Choroid plexus epithelial cell (primary cell): ENCODE measurements at places on chromosomes 2 and 18.
A peak's percentile ranks its signal among the peaks of the same experiment; 100 is the strongest.

- peak; percentile 95 for DNase-seq
Measured at GRCh38 chr2:168773719-168774521, 28.5 kb upstream of the NOSTRIN start.

- no peak for DNase-seq
Measured at GRCh38 chr2:121483846-121484245, 46.8 kb upstream of the RNU4ATAC start.

DNA sequence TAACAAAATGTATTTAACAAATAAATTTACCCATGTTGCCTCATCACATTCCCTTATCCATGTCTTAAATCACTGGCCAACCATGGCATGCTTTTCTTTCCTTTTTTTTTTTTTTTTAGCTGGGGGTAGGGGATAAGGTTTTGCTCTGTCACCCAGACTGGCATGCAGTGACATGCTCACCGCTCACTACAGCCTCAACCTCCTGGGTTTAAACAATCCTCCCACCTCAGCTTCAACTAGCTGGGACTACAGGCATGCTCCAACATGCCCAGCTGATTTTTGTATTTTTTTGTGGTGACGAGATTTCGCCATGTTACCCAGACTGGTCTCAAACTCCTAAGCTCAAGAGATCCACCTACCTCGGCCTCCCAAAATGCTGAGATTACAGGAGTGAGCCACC lies 266.4 kb downstream of the THSD7B start:
- DNase-seq = no peak

DNA sequence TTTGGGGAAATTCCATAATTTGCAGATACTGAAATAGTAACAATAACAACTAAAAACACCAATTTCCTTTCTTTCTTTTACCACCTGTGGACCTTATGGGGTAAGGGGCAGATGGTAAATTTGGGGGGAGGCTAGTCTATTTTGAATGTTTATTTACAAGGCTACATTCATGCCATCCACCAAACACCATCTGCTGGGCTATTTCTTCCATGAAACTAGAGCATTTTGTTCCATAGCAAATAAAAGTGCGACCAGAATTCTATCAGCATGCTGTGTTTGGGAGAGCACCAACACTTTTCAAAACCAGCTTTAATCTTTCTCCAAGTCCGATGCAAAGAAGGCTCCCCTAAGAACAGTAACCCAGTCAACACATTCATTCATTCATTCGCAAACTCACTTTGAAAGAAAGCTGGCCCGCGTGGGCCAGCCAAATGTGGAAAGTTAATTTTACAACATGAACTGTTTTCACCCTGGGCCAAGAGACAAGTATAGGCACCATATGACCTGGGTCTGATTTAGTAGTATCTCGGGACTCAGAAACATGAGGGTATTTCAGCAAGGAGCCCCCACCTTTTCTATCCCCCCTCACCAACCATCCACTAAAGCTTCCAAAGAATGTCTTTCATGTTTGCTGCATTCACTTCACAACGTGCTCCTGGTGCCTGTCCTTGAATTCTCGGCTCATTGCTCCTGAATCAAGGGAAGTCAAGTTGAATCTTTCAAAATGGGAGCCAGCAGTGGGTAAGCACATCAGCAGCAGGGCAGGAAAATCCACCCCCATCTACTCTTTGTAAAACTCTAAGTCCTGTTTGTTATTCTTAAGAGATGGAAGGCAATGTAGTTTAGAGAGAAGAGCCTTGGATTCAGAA lies 210.6 kb downstream of the C1D start:
- DNase-seq = no peak

DNA sequence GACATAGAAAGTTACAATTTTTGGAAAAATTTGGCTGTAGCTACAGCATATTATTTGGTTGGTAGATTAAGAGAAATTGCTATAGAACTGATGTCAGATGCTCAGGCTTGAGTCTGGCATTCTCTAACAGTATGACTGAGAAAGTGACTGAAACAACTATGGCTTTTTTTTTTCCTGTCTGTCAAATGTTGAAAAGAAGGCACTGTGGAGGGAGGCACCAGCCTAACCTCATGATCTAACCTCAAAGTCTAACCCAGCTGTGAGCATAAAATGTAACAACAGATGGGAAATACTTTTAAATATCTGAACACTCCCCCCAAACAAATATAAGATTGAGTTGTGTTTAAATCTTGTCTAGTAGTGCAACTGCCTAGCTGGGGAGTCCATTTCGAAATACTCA lies 629.1 kb downstream of the LRP1B start:
- DNase-seq = no peak

DNA sequence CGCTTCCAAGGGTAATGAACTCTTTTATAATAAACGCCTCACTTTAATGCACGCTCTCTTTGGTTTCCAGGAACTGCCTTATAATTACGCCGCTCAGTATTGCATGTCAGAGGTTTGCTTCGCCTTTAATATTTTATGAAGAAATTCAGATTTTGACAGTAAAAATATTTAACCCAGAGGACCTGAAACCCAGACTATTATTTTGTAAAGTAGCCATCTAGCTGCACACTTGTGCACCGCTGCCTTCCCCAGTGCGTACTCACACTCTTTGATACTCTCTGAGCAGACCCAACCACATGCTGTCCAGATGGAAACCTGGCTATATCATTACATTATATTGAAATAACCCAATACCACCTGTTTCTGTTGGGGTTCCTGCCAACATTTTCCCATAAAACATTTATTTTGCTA lies 270.1 kb downstream of the C1D start:
- no peak for DNase-seq

GRCh38 chr2:238391042-238391689 lies 35.6 kb upstream of the ASB1 start:
- no peak for DNase-seq

DNA sequence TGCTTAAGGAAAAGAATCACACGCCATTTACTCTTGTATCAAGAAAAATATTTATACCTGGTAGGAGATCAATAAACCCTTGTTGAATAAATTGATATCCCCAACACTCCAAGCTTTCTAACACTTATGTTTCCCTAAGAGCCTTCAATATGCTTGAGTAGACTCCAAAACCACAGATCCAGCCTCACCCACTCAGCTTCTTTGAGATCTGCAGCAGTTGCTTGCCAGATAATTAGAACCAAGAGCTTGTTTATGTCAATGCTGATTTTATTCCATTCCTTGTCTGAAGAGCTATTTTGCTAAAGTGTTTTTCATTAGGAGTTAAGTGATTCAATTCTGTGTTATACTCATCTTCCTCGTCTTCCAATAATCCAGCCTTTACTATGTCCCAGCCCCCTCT lies 26.3 kb upstream of the CRIM1 start:
- DNase-seq = peak; percentile 47

GRCh38 chr2:128261245-128262128 lies 57.2 kb downstream of the HS6ST1 start:
- DNase-seq = no peak

DNA sequence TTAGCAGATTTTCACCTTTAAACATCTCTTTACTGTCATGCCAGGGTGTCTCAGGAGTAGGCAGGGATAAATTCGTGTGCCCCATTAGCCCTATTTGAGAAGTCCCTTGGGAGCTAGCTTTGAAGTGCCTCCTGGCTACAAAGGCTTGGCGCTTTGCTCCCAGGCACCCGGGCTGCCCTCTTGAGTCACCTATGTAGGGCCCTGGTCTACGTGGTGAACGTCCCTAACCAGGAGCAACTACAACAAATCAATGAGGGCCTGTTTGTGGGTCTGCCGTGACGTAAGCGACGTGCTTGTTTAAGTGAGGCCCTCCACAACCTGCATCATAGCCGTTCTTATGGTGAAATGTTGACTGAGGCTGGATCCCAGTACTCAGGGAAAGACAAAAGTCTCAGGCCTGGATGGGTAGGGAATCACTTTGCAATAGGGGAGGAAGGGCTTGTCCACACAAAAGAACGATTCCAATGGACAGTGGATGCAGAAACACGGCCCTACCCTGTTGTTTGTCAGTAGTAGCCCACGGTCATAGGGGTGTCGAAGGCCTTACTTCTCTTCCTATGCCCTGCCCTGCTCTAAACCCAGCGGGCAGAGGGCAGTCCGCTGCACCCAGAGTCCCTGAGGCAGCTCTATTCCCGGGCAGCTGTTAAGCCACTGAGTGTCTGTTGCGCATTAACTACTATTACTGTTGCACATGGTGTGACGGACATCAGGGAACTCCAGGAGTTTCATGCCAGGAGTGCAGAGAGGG lies 93.9 kb downstream of the INHBB start:
- no peak for DNase-seq

DNA sequence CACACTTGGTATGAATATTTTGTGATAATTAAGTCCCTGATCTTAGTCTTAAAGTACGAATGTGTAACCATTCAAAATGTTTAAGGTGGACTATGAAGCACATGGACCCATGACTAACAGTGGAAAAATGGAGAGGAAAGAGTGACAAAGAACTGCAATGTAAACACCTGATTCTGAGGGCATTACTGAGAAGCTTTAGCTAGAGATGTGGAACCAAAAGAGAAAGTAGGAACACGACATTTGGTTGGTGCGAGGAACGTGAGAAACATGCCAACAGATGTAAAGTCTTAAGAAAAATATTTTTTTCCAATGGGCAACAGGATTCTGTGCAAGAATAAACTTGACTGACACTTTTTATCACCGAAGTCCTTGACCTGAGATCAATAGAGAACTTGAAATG lies 1618.6 kb downstream of the DPP10 start:
- no peak for DNase-seq

GRCh38 chr2:128510701-128511397 lies 192.2 kb upstream of the HS6ST1 start:
- peak; percentile 76 for DNase-seq

GRCh38 chr18:46395795-46396194 lies 261.2 kb downstream of the LOXHD1 start:
- DNase-seq = no peak

DNA sequence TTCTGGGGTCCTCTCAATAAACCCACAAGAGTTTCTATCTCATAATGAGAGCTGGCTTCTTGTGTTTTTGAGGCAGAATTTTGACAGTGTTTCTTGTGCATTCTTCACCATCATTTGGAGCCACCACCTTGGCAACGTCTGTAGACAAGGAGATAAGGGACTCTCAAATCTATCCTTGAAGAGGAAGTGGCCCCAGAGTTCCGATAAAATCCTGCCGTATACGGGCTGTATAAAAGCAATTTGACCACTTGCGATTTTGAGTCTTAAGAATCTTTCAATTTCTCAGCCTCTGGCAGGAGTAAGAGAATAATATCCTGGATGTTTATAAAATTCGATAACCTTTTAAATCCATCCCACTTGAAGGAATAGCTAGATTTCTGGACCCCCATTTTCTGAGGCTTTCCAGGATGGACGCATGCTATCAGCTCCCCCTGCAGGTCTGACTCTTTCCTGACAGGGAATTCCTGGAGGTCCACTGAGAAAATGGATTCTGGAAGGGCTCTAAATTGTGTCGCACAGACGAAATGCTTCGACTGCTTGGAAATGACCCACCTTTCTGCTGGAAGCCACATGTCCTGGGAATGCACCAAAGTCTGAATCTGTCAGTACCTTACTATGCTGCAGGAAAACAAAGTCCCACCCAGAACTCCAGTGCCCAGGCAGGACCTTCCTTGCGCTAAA lies 54.1 kb downstream of the E2F6 start:
- DNase-seq = peak; percentile 71

GRCh38 chr2:22253171-22253570 lies 1129.4 kb downstream of the TDRD15 start:
- no peak for DNase-seq

GRCh38 chr18:6842081-6842480 lies 112.6 kb downstream of the ARHGAP28 start:
- DNase-seq = no peak

GRCh38 chr18:77099485-77100370 lies 32.9 kb downstream of the MBP start:
- no peak for DNase-seq

GRCh38 chr18:8662560-8663255 lies 42.6 kb upstream of the MTCL1 start:
- DNase-seq = no peak

GRCh38 chr2:95307878-95308277 lies 10.7 kb downstream of the KCNIP3 start:
- no peak for DNase-seq

- DNase-seq = no peak
Measured at GRCh38 chr2:206981086-206981674, 41.9 kb downstream of the CPO start.
